ENCODE measurements at places on chromosomes 5 and 9. TPM values are rescaled to one million over a fixed set of nuclear protein-coding genes. Genes with fewer than 3 reads are reported as not detected.

DNA sequence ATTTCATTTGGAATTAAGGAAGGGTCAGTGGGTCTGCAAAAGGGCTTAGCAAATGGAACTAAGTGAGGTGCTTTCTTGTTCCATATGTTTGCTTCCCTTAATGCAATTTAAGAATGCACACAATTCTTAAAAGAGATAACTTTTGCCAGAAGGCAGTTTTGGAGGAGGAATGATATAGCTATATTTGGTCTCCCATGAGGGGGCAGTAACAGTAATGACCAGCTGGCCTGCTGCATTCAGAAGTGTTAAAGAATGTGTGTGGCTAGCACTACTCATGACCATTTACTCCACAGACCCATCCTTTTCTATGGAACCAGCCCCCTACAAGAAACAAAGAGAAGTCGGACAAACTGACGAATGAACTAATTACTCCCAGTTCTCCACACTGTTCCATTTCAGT lies 638.9 kb downstream of the RAB3C start:
- no peaks in the 10 kb centered on the region for H3K27me3 ChIP-seq
- no peak overlapping the region for H3K27ac ChIP-seq
- H3K4me3 ChIP-seq, result no peak overlapping the region
- no peaks in the 10 kb centered on the region for H3K36me3 ChIP-seq
- DNase-seq, result no peak

PROB1 gene
- total RNA-seq, result 0.80 TPM

MARVELD2 gene
- 0.43 TPM for total RNA-seq

DNA sequence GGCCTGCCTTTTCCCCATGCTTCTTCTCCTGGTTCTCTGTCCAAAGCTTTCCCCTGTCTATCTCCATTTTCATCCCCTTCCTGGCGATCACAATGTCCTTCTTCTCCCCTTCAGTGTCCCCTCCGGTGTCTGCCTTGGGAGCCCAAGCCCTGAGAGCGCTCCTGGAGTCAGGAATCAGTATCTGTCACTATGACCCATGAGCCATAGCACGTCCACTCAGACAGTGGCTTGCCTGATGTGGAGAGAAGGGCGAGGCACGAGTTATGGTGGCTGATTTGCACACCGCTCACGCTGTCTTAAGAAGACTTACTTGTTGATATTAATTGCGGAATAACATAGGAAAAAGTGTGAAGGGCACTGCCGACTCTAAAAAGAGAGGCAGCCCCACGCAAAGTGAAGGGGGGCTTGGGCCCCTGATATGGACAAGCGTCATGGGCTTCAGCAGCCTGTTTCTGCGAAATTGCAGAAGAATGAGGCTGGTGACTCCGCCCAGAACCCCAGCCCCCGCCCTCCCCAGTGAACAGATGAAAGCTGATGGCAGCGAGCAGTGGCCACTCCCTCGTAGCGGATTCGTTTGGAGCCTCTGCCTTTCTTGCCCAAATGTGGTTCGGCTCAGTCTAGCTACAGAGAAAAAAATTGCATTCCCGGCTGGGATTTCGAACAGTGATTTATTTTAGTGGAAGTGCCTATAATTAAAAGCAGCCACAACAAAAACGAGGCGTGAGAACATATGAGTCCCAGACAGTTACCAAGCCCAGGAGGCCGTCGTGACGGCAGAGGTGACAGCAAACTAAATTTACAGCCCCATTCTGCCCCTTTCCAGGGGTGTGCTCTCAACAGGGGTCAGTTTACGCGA lies 149.8 kb downstream of the ICE1 start:
- H3K4me3 ChIP-seq, result no peak overlapping the region
- no peak for DNase-seq
- no peaks in the 10 kb centered on the region for H3K36me3 ChIP-seq
- H3K4me1 ChIP-seq, result no peaks in the 10 kb centered on the region
- H3K27me3 ChIP-seq, result no peaks in the 10 kb centered on the region
- H3K27ac ChIP-seq, result no peak overlapping the region

DNA sequence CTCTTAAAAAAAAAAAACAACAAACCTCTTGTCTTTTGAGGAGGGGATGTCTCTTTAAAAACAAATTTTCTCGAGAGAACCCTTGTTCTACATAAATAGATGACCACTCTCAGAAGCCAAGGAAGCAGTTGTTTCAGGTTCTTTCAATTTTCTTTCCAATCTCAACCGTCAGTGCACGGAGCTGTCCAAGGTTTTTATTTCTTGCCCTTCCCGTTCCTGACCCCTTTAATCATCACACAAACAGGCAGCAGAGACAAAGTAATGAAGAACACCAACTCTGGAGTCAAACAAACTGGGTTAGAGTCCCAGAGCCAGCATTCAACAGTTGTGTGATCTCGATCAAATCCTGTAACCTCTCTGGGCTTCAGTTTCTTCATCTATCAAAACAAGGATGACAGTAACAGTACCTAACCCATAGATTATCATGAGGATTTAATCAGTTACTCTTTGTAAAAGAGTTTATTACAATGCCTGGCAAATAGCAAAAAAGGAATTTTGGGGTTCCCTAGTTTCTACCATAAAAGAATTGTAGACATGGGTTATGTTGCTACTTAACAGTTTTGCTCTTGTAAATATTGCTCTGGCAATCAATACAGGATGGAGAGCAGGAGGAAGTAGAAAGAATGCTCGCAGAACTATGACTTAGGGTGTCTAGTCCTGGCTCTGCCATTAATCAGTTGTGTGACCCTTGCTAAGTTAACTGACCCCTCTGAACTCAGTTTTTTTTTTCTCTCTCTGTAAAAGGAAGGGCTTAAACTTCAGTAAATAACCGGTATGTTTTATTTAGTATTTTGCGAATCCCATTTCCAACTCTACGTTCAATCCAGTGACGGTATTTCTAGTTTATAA lies 1.0 kb upstream of the NIM1K start:
- H3K27me3 ChIP-seq, result peaks cover 20% of the 10 kb centered on the region
- H3K4me3 ChIP-seq, result no peak overlapping the region
- DNase-seq, result no peak
- no peaks in the 10 kb centered on the region for H3K36me3 ChIP-seq
- no peaks in the 10 kb centered on the region for H3K4me1 ChIP-seq

DNA sequence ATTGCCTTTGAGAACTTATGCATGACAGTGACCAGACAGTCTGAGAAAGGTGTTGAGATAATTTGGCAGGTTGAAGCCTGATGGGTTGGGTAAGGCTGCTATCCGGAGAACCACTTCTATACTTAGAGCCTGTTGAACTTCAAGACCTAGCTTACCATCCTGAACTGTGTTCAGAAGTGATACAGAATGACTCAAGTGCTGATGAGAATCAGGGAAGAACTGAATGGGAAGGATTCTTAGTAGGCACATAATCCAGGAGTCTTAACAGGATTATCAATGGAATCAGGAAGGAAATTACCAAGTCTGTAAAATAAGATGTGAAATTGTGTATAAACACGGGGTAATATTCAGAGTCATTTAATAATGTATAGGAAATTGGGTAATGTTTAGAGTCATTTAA lies 9.0 kb upstream of the PAPPA start:
- H3K27me3 ChIP-seq, result peaks cover 4% of the 10 kb centered on the region
- DNase-seq, result no peak
- no peaks in the 10 kb centered on the region for H3K4me1 ChIP-seq

DNA sequence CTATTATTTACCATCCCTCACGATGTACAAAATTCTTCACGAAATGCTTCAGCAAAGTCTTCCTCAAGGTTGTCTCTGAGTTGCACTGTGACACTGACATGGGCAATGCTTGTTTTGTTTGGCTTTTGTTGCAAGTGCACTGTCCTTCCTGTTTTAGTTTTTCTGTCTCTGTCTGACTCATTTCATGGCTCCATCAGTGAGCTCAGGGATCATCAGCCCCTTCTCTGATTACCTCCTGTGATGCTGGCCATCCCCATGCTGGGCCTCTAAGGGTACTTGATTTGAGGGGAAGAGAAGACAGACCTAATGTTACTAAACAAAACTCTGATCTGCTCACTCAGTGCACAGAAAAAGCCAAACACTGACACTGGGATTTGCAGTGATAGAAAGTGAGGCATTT lies 37.6 kb upstream of the STX17 start:
- no peak overlapping the region for H3K4me3 ChIP-seq
- H3K27me3 ChIP-seq, result no peaks in the 10 kb centered on the region
- no peak for DNase-seq
- no peaks in the 10 kb centered on the region for H3K36me3 ChIP-seq

Measured in T-cell (primary cell).